ENCODE measurements at places on chromosomes 2 and 18.
A peak's percentile ranks its signal among the peaks of the same experiment; 100 is the strongest.

GRCh38 chr2:88549616-88550292 is 77.5 kb downstream of the EIF2AK3 start:
- DNase-seq: no peak

DNA sequence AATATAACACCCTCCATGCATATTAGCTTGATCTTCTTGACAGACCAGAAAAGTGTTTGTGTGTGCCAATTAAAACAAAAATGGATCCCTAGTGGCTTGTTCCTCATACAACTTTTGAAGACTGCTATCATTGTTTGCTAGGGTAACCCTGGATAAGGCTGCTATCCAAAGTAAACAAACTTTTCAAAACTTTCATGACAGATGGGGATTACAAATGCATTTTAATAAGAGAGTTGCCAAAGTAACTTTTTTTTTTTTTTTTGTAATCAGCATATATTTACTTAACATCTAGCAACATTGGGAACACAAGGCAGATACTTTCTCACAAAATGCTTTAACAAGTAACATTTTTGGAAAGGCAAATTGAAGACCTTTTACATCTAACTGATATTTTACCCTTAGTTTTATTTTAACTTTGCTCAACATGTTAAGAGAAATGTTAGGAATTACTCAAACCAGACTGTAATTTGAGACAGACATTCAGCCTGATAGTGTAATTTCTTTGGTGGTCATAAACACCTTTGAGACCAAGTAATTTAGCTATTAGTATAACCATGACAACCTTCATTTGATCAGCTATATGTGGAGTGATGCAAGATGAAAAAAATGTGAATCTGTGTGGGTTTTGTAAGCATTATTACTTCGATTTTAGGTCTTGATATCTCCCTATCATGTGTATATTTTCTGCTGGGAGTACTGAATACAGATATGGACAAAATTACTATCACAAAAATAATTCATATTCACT is 300.9 kb downstream of the ARHGAP15 start:
- no peak for DNase-seq

DNA sequence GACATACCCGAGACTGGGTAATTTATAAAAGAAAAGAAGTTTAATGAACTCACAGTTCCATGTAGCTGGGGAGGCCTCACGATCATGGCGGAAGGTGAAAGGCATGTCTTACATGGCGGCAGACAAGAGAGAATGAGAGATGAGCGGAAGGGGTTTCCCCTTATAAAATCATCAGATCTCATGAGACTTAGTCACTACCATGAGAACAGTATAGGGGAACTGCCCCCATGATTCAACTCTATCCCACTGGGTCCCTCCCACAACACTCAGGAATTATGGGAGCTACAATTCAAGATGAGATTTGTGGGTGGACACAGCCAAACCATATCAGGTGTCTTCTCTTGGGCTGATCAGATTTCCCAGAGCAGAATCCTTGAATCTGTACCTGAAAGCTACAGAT is 617.3 kb upstream of the ID2 start:
- no peak for DNase-seq

GRCh38 chr18:45102863-45103262 is 422.2 kb downstream of the SETBP1 start:
- no peak for DNase-seq

- DNase-seq: peak; percentile 76
Observed at GRCh38 chr2:232623768-232624765, 9.3 kb upstream of the EFHD1 start.

- no peak for DNase-seq
Observed at GRCh38 chr2:222270396-222270795, 28.4 kb downstream of the PAX3 start.

GRCh38 chr2:239554766-239555570 is 154.1 kb upstream of the HDAC4 start:
- DNase-seq: no peak

GRCh38 chr2:204665207-204665606 is 119.9 kb downstream of the PARD3B start:
- DNase-seq: peak; percentile 23

- no peak for DNase-seq
Observed at GRCh38 chr2:33378556-33379210, 97.8 kb upstream of the RASGRP3 start.

- DNase-seq: no peak
Observed at GRCh38 chr2:32666704-32667103, 38.9 kb downstream of the TTC27 start.

DNA sequence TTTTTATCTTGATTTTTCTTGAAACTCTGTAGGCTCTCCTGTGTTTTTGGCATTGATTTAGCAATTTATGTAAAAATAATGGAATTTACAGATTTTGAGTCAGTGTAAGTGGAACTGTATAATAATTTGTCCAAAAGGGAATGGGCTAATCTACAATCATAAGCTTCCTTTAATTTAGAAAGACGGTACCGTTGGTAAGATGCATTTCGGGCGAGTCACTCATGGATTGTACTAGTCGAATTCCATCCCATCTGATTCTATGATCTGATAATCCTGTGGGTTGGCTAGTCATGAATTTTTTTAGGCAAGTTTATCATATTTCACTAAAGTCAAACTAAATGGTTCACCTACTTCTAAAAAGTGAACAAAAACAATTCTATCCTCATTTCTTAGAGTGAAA is 133.4 kb downstream of the ZNF407 start:
- no peak for DNase-seq

DNA sequence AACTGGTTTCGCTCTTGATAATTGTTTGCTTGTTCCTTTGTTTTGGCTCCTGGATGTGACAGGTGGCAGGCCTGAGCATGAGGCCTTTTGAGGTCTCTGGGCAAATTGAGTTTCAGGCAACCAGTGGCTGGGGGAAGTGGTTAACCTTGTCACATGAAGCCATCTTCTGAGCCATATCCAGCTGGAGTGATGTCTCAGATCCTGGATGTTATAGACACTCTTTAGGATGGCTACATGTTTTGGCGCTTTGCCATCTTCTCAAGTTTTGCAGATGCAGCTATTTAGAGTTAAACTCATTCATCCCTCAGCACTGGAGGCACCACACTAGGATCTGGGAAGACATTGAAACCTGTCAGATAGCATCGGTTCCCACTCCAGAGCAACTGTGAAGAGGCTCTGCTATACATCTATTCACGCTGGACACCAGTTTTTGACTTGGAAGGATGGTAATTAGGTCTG is 25.3 kb upstream of the TACR1 start:
- DNase-seq: no peak

- no peak for DNase-seq
Observed at GRCh38 chr18:36534154-36534688, 236.7 kb downstream of the FHOD3 start.

DNA sequence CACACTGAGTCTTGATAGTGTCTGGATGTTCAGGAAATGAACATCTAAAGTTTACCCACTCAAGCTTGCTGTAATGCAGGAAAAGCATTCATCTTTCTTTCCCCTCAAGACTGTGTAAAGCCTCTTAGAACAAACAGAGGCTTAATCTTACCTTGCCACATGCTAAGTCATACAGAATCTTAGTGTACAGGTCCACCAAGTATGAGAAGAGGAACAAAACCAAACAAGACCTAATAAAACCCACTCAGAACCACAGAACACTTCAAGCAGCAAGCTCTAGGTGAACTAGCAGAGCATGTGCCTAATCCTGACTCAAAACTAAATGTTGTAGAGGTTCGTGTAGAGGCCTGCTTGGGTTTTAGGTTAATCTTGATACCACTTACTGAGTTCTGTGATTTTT is 97.6 kb downstream of the SPTBN1 start:
- no peak for DNase-seq

DNA sequence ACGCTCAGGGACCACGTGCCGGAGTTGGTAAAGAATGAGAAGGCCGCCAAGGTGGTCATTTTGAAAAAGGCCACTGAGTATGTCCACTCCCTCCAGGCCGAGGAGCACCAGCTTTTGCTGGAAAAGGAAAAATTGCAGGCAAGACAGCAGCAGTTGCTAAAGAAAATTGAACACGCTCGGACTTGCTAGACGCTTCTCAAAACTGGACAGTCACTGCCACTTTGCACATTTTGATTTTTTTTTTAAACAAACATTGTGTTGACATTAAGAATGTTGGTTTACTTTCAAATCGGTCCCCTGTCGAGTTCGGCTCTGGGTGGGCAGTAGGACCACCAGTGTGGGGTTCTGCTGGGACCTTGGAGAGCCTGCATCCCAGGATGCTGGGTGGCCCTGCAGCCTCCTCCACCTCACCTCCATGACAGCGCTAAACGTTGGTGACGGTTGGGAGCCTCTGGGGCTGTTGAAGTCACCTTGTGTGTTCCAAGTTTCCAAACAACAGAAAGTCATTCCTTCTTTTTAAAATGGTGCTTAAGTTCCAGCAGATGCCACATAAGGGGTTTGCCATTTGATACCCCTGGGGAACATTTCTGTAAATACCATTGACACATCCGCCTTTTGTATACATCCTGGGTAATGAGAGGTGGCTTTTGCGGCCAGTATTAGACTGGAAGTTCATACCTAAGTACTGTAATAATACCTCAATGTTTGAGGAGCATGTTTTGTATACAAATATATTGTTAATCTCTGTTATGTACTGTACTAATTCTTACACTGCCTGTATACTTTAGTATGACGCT is 5.8 kb downstream of the MYCN start:
- peak; percentile 49 for DNase-seq

DNA sequence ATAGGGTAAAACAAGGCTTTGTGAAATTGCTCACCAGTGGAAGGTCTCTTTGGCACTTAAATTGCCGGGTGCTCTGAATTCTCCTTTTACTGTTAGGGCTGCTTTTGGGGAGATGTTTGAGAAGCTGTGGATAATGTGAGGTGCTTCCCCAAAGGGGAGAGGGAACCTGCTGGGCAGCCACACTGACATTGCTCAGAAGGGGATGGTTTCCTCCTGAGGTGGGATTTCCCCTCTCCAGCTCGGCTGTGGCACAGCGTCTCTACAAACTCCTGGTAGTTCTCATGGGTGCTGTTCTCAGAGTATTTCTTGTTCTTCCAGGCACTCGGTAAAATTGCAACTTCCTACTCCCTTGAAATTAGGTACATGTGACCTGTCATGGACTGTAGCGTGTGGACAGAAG is 124.2 kb downstream of the LPIN1 start:
- no peak for DNase-seq

DNA sequence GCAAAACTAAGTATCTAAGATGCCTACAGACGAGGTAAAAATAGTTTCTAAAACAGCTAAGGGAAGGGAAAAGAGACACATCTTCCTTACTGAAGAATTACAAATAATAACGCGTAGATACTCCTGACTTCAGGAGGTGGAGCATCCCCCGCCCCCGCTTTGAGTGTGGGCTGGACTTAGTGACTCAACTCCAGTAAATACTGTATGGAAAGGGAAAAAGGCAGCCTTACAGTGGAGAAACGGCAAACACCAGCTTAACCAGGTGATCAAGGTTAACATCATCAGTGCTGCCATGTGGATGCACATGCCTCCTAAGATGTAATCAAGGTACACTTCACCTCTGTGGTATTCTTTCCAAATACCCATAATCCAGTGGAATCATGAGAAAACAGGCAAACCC is 47.9 kb downstream of the HADHB start:
- no peak for DNase-seq

DNA sequence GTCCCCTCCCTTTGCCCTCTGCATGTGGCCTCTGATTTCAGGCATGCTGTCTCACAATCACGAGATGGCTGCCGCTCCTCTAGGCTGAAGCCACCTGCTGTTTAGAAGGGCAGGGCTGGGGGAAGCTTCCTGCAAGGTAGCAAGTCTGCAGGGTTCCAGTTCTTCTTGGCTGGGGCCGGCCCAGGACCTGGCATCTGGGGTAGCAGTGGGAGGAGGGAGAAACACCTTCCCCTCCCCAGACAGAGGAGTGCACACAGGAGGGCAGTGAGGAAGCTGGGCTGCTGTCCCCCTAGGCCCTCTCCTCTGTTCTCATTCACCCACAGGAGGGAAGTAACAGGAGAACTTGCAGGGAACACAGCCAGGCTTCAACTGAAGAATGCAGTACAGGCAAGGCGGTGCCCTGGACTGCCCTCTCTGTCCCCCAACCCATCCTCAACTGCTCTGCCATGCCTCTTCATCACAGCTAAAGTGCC is 345.9 kb upstream of the HS6ST1 start:
- DNase-seq: no peak

DNA sequence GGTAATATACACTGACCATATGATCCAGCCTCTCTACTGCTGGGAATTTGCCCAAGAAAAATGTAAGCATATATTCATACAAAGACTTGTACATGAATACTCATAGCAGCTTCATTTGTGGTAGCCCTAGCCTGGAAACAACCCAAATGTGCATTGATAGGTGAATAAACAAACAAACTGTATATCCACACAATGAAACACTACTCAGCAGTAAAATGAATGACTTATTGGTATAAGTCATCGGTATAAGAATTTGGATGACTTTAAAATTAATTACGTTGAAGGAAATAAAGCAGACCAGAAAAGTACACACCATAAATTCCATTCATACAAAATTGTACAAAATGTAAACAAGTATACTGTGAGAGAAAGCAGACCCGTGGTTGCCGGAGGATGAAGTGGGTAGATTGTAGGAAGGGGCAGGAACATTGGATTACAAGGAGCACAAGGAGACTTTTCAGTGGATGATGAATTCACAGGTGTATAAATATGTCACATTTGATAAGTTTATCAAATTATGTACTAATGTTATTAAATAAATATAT is 376.7 kb downstream of the TDRD15 start:
- no peak for DNase-seq

- DNase-seq: peak; percentile 23
Observed at GRCh38 chr2:215435280-215435869, 493 bp downstream of the FN1 start.

- no peak for DNase-seq
Observed at GRCh38 chr2:227805578-227805977, 8.1 kb upstream of the CCL20 start.

DNA sequence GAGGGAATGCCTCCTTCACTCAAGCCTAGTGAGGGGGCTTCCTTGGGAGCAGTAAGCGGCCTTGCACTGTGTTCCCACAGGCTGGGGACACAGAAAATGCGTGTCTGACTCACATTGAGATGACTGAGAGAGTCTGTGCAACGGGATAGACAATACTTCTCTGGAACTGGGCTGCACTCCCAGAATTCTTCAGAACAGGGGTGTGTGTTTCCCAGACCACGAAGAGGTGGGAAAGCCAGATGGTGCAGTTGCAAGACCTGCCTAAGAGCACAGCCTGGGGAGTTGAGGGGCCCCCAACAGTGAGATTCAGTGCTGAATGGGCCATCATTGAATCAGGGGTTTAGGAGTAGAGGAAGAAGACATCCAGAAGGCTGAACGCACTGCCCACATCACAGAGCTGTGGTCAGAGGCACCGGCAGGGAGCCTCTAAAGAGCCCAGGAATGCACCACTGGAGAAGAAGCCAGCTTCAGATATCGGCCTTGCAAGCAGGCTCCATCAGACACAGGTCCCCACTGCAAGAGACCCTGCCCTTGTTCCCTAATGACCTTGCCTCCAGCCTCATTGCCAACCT is 36.6 kb upstream of the MRPL19 start:
- peak; percentile 1 for DNase-seq

DNA sequence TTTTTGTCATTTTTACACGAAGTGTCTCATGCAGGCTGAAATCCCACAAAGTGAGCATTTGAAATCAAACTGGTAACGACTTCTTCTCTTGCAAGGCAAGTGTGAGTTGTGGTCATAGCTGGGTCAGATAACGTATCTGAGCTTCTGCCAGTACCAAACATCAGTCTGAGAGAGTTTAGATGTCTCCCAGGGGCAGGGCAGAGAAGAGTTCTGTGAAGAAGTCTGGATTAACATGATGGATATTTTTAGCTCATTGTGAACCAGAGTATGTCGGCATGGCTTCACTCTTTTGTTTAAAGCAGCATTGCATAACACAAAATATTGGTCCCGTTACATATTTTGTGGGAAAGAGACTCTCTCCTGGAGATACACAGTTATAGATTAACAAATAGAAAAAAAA is 655.5 kb upstream of the KLHL29 start:
- DNase-seq: no peak

GRCh38 chr2:64975232-64975821 is 13.9 kb upstream of the SLC1A4 start:
- peak; percentile 59 for DNase-seq
